Left renal cortex interstitium (tissue), 4 donors: ENCODE measurements at places on chromosomes 5 and 9.

- DNase-seq = no peak
Observed at GRCh38 chr5:15610216-15610615, 110.2 kb downstream of the FBXL7 start.

- DNase-seq = no peak
Observed at GRCh38 chr5:128052780-128053179, 30.8 kb upstream of the SLC12A2 start.

- DNase-seq = no peak
Observed at GRCh38 chr5:2779459-2779858, 28.0 kb upstream of the IRX2 start.

DNA sequence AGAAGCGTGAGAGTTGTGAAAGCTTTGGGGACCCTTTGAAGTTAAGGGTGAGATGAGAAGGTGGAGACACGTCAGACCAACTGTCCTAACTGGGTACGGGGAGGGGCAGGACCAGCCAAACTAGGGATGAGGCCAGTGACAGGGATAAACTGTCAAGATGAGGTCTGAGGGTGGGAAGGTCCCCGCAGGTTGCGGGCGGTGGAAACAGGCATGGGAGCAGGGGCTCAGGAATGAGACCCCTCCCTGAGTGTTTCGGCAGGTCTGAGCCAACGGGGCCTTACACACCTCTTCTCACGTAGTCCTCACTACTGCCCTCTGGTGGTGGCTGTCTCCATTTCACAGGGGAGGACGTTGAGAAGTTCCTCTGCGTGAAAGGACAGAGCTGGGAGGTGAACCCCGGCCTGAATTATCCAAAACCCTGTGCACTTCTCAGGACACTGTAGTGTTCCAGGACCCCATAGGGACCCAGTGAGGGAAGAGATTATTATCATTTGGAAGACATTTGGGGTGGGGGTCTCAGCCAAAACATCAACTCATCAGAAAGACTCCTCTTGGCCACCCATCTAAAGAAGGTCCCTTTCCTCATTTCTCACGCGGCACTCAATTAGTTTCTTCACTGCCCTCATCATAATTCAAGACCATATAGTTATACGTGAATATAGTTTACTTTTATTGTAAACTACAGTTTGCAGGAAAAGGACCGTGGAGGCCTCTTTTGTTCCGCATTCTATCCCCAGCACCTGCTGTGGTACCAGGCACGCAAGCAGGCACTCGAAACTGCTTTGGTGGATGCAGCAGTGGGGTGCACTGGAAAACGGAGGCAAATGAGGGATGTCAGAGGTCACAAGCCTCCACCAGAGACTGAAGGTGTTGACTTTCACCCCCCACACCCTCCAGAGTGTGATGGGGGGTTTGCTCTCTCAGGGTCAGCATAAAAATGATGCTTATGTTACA, 21.7 kb upstream of the NANS start:
- DNase-seq = peak; percentile 36

DNA sequence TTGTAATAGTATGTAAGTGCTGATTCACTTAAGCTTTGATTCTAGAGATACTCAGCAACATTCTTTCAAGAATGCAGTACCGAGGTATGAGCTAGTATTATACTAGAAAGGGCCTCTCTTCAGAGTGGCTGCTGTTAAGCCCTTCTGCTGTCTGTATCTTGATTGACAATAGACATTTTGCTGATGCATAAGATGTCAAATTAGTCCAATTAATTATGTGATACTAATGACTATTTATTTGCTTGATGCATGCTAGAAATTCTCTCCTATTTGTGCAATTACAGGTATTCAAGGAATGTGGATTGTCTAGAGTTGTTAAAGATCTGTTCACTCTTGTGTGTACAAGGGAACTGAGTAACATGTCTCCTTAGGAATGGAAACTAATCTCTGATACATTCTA, 92.3 kb upstream of the PTGER4 start:
- DNase-seq = no peak

GRCh38 chr9:110606179-110606790, 26.7 kb upstream of the SVEP1 start:
- no peak for DNase-seq

- DNase-seq = no peak
Observed at GRCh38 chr9:27925815-27926214, 352.5 kb upstream of the C9orf72 start.

- no peak for DNase-seq
Observed at GRCh38 chr9:78296201-78296892, 578 bp upstream of the PSAT1 start.

GRCh38 chr9:121310571-121310970, 42.6 kb downstream of the GSN start:
- DNase-seq = no peak

DNA sequence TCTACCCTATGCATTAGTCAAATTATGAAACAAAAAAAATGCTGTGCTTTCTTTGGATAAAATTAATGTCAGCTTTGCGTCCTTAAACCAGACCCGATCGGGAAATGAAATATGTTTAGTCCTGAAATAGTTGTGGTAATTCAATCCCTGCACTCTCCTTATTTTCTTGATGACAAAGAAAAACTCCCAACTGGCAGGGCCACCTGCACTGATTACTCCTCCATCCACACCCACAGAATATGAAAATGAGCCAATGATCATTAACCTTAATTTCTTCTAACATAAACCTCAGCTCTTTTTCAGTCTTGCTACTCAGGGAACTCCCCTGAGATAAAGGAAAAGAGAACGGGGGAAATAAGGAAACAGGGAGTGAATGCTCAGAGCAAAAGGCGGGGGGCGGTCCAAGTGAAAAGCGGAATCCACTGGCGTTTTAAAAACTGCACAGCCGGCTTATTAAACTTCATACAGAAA, 245.3 kb downstream of the BNC2 start:
- DNase-seq = no peak

DNA sequence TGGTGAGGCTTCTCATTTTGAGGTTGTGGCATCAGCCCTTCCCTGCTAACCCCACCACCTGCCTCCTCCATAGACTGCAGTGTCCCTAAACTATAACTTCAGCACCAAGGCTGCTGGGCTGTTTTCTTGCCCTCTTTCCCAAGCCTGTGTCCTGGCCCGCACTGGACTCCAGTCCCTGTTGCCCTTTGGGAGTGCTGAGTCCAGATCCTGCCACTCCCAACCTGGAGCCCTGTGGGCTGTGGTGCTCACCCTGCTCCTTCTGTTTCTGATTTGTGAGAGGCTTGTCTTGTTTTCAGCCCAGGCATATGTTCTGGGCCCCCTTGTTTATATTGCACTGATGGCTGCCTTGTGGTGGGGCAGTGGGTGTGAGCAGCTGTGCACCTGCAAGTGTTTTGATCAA, 39.7 kb upstream of the RNU6ATAC start:
- DNase-seq = no peak

DNA sequence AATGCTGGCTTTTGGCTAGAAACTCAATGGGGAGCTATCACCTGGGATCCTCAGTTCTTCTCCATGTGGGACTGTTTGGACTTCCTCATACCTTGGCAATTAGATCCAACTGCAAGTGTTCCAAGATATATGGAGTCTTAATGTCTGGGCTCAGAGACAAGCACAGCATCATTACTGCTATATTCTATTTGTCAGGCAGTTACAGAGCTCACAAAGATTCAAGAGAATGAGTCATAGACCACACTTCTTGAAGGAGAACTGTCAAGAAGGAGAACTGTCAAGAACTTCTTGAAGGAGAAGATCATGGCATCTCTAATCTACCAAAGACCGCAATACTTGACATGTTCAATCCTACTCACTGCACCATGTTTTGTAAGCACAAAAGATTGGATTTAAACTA, 106.8 kb upstream of the NREP start:
- DNase-seq = no peak

DNA sequence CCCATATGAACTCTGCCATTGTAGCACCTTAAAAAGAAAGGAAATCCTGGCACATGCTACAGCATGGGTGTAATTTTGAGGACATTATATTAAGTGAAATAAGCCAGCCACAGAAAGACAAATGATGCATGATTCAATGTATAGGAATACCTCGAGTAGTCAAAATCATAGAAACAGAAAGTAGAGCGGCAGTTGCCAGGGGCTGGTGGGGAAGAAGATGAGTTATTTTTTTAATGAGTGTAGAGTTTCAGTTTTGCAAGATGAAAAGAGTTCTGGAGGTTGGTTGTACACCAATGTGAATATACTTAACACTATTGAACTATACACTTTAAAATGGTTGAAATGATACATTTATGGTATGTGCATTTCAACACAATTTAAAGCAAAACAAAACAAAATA, 133.0 kb downstream of the ZDHHC21 start:
- DNase-seq = no peak

DNA sequence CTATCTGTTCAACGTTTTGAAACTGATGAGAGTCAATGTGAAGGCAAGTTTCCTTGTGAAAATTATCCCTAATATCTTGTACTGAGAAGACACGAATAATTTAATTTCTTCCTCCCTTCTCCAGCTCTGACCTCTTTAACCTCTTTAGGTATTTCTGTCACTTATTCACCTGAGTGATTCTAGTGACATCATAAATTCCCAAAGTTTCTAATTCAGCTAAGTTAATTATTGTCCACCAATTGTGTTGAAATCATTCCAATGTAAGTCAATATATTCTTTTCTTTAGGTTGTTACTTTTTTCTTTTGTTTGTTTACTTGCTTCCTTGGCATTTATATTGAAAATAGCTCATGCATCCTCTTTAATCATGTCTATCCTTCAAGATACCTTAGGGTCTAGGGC, 143.8 kb downstream of the PAPPA start:
- DNase-seq = no peak

- no peak for DNase-seq
Observed at GRCh38 chr5:80216096-80216495, 39.8 kb downstream of the SERINC5 start.

GRCh38 chr9:10678010-10678409, 65.2 kb upstream of the PTPRD start:
- no peak for DNase-seq

DNA sequence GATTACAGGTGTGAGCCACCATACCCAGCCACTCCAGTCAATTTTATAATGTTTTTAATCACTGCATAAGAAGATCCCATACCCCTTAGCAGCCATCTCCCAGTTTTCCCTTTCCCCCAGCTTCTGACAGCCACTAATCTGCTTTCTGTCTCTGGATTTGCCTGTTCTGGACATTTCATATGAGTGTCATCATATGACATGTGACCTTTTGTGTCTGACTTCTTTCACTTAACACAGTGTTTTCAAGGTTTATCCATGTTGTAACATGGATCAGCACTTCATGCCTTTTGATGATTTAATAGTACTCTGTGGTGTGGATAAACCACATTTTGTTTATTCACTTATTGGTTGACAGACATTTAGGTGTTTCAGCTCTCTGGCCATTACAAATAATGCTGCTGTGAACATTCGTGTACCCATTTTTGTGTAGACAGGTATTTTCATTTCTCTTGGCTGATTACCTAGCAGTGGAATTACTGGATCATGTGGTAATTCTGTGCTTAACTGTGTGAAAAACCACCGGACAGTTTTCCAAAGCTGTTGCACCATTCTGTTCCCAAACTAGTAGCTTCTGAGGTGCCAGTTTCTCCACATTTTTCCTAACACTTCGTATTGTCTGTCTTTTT, 8.6 kb downstream of the SUSD3 start:
- DNase-seq = no peak

GRCh38 chr9:974996-975739, 1.3 kb upstream of the DMRT3 start:
- no peak for DNase-seq

GRCh38 chr9:94554439-94555331, at the start of gene PCAT7:
Gene PCAT7 (plus strand): TSS chr9:94555083.
- no peak for DNase-seq

- DNase-seq = no peak
Observed at GRCh38 chr5:163310997-163311396, 126.4 kb upstream of the CCNG1 start.

DNA sequence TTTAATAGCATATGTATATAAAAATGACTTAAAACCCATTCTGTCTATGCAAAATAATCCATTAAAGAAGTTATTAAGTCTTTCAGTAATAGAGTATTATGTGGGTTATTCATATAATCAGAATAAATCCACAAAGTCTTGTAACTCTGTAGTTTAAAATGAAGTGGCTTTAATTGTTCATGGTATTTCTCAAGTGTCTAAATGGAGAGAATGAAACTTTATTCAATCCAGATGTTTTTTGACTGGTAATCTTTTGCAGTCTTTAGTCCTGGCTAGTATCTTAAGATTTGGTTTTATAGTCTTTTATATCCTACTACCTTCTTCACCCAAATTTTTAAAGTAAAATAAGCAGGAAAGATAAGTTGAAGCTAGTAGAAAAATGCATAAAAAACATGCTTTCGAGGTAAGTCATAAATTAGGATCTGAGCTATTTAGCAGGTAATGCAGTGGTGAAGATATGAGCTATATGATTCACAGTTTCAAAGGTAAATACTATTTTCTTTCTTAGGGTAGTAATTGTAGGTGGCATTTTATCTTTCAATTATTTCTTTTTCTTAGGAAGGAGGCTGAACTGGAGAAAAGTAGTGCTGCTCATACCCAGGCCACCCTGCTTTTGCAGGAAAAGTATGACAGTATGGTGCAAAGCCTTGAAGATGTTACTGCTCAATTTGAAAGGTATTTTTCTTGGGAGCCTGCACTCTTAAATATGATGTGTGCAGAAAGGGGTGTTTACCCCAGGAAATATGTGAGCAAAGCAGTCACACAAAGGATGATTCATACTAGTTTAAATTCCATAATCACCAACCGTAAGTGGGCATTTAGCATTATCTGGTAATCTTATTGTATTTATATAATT, 17.9 kb downstream of the HMMR start:
- no peak for DNase-seq

GRCh38 chr5:172528440-172528839, 74.1 kb upstream of the SH3PXD2B start:
- DNase-seq = no peak

- no peak for DNase-seq
Observed at GRCh38 chr9:2453701-2454100, 167.9 kb upstream of the VLDLR start.

DNA sequence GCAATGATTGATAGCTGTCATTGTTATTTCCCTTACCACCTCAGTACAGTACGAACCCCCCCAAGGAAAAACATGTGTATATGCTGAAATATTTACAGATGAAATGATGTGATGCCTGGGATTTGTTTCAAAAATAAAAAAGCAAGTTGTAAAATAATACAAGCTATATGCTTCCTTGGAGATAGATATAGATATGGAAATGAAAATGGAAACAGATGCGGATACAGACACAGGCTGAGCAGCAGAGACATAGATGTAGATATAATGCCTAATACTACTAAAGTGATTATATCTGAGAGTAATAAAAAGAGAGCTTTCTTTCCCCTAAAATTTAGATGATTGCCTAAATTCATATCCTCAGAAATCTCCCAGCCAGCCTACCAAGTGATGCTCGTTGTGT, 127.5 kb upstream of the TNPO1 start:
- no peak for DNase-seq

DNA sequence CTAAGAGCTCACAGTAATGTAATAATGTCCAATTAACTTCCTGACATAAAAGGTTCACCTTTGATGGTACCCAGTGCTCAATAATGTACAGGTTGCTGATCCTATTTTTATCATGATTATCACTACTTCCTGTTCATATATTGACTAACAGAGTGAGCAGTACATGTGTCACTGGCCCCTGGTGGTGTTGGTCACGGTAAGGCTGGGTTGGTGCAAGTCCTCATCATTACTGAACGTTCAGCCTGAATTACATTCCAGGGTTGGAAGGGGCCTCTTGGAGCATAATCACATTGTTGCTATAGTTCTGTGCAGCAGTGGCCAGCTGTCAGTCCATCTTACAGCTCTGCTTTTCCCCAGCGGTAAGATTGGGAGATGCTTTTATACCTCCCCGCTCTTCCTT, 24.2 kb upstream of the CKMT2 start:
- DNase-seq = no peak
